ENCODE measurements at places on chromosomes 4 and X.

DNA sequence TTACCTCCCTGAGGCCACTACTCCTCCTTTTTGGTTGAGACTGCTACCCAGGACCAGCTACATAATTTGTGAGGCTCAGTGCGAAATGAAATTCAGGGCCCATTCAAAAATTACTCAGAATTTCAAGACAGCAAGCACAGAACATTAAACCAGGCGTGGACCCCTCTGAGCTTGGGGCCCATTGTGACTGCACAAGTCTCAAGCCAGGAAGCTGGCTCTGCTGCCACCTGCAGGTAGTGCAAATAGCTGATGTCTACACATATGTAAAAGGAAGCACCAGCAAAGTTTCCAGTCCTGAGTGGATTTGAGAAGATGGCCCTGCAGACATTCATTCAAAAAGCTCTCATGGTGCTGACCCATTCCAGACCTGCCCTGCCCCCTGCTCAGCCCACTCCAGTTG lies 213.4 kb upstream of the LNX1 start:
- DNase-seq: no peak

- no peak for DNase-seq
Measured at GRCh38 chrX:20063153-20063552, 53.6 kb downstream of the MAP7D2 start.

GRCh38 chr4:137739391-137739790 lies 207.1 kb upstream of the PCDH18 start:
- no peak for DNase-seq

- DNase-seq: no peak
Measured at GRCh38 chr4:38013461-38014366, 53.5 kb downstream of the PTTG2 start.

DNA sequence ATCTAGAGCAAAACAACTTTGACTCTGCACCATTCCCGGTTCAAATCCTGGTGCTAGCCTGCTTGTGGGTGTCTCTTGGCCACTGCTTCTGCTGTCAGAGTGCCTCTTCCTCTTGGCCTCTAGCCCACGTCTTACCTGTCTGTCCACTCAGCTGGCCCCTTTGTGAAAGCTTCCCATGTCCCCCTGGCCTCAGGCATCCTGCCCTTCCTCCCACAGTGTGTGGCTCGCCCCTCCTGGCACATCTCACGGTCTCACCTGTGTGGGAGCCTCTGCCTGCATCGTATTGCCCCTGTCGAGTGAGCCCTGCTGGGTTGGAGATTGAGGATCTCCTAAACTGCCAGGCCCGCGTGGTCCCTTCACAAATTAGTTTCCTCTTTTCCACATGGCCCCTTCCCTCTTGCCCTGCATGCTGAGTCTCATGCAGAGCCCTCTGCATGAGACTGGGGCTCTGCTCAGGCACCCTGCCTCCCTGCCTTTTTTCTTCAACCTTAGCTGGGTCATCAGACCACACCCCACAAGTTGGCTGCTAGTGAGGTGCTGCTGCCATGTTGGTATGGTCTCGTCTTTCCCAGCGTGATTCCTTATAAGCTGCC lies 53.7 kb upstream of the TADA2B start:
- no peak for DNase-seq

GRCh38 chr4:160450876-160451275 lies 1348.0 kb downstream of the RAPGEF2 start:
- DNase-seq: no peak

DNA sequence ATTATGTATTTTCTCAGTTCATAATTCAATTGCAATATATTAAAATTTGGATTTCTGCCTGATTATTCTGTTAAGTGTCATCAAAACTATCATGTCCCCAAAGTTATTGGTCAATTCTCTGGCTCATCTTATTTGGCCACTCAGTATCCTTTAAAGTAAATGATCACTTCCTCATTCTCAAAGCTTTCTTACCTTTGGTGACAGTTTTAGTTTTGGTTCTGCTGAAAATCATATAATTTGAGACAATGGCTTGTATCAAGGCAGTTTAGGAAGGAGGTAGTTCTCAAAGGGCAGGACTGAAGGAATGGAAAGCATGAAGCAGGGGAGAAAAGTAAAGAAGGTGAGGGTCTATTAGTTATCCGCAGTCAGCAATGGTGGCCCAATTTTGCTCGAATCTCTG lies 1832.1 kb downstream of the ARAP2 start:
- no peak for DNase-seq

DNA sequence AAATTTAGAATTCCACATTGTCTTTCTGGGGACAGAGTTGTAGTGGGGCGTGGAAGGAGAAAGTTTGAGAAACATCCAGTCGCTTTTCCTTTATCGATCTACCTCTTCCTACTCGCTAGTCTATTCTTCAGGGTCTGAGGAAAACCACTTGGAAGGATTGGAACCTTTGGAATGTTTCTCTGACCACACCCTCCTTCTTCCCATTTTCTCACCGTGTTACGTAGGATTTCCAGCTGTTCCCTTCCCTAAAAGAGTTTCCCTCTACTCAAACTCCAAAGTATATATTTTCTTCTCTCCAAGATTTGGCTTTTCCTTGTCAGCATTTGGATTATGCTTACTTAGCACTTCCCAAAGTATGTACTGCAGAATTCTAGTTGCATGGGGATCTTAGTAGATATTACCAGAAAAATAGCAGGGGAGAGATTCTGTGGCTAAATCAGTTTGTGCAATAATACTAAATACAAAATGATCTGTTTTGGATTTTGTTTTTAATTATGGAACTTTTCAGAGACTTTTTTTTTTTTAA lies 4.9 kb downstream of the ENPEP start:
- no peak for DNase-seq

- DNase-seq: no peak
Measured at GRCh38 chrX:20455001-20455400, 188.3 kb upstream of the RPS6KA3 start.

GRCh38 chrX:148929686-148930085 lies 429.3 kb downstream of the AFF2 start:
- no peak for DNase-seq

GRCh38 chr4:112451831-112452230 lies 64.1 kb downstream of the NEUROG2 start:
- DNase-seq: no peak

DNA sequence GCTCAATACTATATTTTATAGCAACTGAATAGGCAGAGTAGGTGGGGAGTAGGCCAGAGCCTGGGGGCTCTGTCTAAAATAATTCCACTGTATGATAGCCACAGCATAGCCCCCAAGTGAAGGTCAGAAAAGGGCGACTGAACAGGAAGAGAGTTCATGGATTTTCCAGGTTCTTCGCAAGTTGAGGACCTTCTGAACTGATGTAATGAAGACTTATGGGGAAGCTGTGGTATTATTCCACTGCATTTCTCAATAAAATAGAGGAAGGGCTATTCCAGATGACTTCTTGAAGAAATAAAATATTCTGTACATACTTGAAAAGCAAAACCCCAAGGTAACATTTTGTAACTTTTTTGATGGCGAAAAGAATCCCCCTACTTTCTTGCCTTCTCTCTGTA lies 231.4 kb upstream of the GPC4 start:
- DNase-seq: no peak

DNA sequence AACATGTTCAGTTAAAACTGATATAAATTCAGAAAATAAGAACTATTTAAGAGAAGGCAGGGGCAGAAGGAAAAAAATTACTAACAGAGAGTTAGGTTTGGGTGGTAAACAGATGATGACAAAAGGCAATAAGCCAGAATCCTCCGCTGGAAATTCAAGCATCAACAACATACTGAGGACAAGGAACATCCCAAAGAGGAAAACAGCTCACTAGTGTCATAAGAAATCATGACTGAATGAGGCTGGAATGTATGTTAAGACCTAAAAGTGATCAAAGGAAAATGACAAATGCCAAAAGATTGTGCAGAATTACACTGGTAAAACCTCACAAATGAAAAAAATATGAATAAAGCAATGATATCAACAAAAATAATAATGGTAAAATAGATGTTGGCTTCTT lies 88.4 kb downstream of the WDFY3 start:
- no peak for DNase-seq

- DNase-seq: no peak
Measured at GRCh38 chr4:74353858-74354257, 11.1 kb upstream of the EREG start.

DNA sequence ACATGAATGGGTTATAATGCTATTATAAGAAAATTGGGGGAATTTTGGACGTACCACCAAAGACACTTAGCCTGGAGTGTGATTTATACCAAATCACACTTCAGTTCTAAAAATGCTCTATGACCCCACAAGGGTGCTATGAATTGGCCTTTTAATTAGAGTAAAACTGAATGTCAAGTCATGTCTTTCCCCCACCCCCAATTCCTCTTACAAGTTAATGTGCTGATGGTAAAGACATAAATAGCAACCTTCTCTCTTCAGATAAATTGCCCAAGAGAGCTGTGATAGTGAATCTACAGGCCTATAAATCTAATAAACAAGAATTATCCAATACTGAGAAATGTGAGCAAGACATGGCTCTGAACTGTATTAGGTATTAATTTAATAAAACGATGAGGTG lies 78.8 kb downstream of the RNF150 start:
- DNase-seq: no peak

- no peak for DNase-seq
Measured at GRCh38 chr4:73161527-73162185, 92.1 kb upstream of the COX18 start.

DNA sequence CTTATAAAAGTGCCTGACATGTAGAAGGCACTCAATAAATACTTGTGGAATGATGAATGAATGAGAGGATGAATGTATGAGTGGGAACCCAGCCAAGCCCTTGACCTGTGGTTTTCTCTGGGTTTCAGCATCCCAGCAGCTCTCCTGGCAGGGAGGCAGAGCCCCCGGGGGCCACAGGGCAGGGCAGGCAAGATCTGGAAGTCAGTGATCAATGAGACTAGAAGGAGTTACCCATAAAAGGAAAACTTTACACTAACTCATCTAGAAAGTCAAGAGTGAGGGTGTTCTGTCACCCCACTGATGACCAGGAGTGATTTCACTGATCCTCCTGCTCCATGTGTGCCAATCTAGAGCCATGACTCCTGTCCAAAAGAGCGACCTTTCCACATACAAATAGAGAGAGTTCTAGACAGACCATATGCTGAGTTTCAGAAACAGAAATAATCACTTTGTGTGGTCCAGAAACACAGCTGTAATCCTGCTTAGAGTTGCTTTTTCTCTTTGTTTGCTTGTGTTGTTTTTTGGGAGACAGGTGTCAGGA lies 37.4 kb downstream of the MGARP start:
- no peak for DNase-seq

GRCh38 chr4:172850838-172851237 lies 317.8 kb upstream of the GALNT7 start:
- no peak for DNase-seq

GRCh38 chr4:148089624-148090023 lies 352.6 kb downstream of the NR3C2 start:
- no peak for DNase-seq

DNA sequence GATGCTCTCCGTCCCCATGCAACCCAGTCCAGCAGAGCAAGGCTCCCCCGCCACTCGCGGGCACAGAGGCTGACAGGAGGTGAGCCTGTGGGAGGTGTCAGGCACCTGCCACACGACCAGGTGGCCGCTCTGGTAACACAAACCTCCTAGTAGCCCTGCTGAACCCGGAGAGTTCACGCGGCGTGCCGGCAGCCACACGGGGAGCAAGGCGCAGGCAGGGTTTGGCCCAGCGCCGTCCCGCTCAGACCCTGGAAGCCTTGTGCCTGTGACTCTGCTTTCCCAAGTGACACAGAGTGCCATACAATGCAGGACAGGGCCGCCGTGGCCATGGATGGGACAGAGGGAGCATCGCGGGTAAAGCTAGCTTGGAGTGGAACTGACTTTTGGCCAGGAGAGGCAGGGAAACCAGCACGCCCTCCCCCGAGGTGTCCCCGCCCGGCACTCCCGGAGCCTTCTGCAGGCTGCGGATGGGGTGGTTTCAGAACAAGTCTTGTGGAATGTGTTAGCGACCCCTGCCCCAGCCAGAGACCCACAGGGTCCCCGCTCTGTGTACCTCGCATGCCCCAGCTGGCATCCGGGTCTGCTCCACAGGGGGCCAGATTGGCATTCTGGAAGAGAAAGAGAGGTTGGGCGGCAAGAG lies 44.7 kb upstream of the AFAP1 start:
- DNase-seq: no peak

DNA sequence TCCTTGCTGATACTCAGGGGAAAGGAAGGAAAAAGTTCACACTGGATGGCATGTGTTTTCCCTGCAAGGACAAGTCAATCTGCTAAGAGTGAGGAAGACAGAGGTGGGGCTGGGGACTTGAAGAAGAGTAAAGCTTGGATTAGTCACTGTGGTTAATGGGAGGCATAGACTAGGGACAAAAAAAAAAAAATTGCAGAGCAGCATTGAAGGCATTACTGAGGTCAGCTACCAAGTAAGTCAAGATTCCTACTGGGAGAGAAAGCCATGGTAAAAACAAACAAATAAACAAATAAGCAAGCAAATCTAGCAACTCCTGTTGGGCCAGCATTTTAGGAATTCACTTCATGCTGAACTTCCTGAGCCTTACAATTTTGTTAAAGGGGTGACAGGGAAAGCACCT lies 58.2 kb upstream of the GPC4 start:
- no peak for DNase-seq

GRCh38 chr4:154082760-154083535 lies 294.1 kb upstream of the SFRP2 start:
- no peak for DNase-seq

- no peak for DNase-seq
Measured at GRCh38 chr4:9904976-9905587, 116.2 kb downstream of the SLC2A9 start.

GRCh38 chr4:52260514-52261210 lies 209.6 kb downstream of the SPATA18 start:
- DNase-seq: no peak

- no peak for DNase-seq
Measured at GRCh38 chr4:138049355-138049754, 192.8 kb downstream of the SLC7A11 start.

- DNase-seq: no peak
Measured at GRCh38 chr4:98151145-98151924, 8.1 kb upstream of the STPG2 start.

DNA sequence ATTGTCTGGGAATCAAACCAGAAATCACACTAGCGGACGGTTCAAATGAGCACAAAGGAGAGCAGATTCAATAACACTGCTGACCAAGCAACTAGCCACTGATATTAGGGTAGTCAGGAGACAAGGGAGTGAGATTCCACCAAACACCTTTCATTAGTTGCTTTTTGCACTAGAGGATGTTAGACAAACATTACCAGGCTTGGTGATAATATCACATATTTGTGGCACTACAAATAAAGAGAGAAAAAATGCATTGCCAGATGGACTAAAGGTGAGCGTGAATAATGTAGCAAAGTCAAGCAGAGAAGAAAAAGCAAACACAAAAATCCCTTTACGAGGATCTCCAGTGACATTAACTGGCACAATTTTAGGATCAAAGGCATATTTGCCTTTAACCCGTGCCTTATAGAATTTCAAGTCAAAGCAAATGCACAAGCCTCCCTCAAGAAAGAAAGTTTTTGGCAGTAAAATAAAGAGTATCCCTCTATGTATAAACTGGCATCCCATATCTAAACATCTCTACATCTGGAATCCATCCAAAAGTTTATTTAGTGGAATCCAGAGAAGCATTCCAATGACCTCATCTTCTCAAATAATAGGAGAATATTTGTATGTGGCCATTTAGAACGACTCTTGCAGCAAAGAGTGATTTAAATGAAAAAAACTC lies 290.9 kb downstream of the KCTD8 start:
- no peak for DNase-seq

Data from sciatic nerve (tissue), 2 donors.